BE2C (cell line): ENCODE measurements at places on chromosomes 7 and 10.
A peak's percentile ranks its signal among the peaks of the same experiment; 100 is the strongest.

- DNase-seq = peak; percentile 22
Measured at GRCh38 chr7:66921396-66921917, 432 bp downstream of the TMEM248 start.

DNA sequence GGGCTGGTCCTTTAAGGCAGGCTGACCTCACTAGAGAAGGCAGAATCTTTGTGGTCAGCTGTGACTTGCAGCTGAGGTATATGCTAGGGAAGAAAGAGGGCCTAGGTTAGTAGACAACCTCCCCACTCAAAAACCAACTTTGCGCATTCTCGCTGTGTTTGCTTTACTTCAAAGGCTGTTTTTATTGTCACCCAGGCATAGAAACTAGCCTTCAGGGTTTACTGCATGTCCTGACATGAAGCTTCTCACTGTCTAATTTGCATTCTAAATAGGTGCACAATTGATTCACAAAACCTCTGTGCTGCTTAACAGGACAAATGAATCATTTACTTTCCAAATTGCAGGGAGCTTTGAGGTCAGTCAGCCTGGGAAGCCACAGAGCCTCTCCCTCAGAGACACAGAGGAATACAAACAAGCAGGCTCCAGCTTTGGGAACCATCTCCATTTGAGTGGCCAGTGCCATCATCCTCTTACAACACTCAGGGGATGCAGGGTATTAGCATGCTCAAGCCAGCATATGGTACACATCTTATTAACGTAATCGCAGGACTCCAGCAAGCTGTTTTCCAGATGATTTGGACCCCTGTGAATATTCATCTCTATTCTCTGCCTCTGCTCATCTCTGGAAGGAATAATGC, 596.4 kb upstream of the GHITM start:
- DNase-seq = no peak

- DNase-seq = no peak
Measured at GRCh38 chr7:41792120-41792519, 89.2 kb upstream of the INHBA start.

GRCh38 chr10:18409599-18410397, 241.6 kb downstream of the NSUN6 start:
- DNase-seq = no peak

DNA sequence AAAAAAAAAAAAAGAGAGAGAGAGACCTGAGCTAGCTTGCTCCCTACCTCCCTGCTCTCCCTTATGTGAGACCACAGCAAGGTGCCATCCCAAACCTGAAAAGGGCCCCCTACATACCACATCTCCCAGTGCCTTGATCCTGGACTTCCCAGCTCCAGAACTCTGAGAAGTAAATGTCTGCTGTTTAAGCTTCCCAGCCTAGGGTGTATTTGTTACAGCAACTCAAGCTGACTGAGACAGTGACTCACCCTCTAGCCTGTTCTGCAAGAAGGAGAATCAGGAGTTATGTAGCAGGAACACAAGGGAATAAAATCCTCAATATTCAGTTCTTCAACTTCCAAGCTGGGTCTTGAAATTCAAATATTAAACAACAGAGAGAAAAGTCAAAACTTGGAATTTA, 52.1 kb upstream of the TMEM72 start:
- DNase-seq = no peak

DNA sequence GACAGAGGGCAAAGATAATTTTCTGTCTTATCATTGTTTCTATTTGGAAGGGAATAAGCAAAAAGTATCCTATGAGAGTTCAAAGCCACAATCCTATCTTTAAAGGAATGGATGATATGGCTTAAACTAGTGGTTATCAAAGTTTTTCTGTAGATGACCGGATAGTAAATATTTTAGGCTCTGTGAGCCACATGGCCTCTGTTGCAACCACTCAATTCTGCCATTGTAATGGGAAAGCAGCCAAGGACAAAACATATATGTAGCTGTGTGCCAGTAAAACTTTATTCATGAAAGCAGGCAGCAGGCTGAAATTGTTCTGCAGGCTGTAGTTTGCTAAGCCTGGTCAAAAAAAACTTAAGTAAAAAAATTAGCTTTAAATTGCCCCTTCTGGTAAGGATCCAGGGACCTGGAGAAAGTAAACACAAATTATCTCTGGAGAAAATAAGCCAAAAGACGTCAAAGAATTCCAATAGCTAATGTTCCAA, 73.3 kb downstream of the THSD7A start:
- DNase-seq = peak; percentile 39

GRCh38 chr7:59079-60016, 133.0 kb upstream of the FAM20C start:
- no peak for DNase-seq

DNA sequence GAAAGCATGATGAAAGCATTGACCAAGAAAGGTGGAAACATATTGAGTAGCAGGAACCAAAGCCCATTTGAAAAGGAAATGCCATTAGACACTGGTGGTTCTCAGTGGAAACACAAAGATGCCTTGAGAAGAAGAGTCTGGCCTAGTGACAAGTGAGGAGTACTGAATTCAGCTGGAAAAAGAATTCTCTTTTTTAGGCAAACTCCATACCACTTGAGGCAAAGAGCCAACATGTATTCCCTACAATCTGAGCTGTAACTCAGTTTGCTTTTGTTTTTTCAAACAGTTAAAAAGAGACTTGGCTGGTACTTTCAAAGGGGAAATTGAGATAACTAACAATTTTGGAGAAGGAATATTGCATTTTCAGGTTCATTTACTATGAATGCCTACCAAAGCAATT, 624.0 kb downstream of the NRG3 start:
- no peak for DNase-seq

DNA sequence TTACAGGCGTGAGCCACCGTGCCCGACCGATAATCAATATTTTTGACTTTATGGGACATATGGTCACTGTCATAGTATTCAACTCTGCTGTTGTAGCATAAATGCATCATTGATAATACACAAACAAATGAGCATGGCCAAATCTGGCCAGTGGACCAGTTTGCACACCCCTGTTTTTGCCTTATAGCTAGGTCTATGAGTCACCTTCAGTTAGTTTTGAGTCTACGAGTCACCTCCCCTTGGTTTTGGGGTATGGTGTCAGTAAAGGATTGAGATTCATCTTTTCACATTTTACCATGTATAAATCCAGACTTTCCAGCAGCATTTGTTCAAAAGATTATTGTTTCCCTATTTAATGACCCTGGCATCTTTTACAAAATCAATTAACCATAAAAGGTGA, 362.5 kb upstream of the NRP1 start:
- DNase-seq = no peak

DNA sequence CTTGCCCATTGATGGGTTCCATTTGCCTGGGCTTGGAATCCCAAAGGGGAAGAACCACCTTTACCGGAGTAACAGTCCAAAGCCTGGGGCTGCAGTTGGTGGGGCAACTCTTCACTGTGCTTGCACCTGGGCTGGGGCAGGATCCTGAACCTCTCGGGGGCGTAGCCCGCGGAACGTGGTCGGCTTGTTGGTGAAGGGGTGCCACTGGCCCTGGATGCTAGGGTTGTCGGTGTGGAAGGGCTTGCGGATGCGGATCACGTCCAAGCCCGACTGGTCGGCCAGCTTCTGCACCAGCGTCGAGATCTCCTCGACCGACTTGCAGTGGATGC, 710 bp downstream of the MRPL43 start:
- no peak for DNase-seq

DNA sequence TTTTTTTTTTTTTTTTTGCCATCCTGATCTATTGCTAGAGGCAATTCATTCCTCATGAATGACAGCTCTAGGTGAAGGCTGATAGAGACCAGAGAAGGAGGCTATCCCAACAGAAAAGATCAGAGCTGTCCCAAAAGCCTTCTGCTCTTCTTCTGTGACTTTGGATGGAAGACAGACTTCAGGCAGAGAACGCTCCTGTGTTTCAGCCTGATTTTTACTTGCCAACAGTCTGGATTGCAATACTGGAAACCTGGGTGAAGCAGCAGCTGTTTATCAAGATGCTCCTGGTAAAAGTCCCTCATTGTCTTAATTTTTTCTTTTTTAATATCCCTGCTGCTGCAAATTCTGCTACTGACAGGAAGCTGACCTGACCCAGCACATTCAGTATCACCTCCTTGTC, 219.5 kb downstream of the CCDC3 start:
- no peak for DNase-seq

DNA sequence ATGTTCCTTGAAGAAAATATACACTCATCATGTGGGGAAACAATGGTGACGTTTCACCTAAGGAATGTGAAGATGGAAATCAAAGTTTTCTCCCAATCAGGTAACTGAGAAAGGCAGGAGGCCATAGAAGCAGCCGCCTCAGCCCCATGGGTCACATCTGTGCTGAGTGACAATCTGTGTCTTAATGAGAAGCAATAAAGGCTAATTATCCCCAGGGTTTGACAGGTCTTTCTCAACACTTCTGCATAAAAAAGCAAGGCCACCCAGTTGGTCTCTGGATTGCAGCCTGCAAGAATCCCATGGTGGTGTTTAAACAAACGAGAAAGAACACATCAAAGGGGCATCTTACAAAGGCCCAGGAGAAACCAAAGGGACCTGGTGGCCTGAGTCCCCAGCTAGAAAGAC, 91.1 kb upstream of the TNS3 start:
- DNase-seq = no peak

GRCh38 chr7:140650367-140650766, 9.8 kb upstream of the DENND2A start:
- no peak for DNase-seq

GRCh38 chr7:24963218-24963617, 16.8 kb downstream of the OSBPL3 start:
- no peak for DNase-seq

GRCh38 chr10:69270990-69271389, 7.3 kb upstream of the HK1 start:
- DNase-seq = no peak

- no peak for DNase-seq
Measured at GRCh38 chr10:102159051-102159597, 6.9 kb downstream of the NOLC1 start.

- DNase-seq = no peak
Measured at GRCh38 chr7:100949227-100949932, at the start of gene MUC3A. Gene MUC3A (plus strand): TSS chr7:100949534. CDS start chr7:100949625, 91 bp downstream.

- no peak for DNase-seq
Measured at GRCh38 chr7:142301299-142301698, 43.4 kb upstream of the PRSS58 start.

GRCh38 chr7:128939075-128939860, 1.5 kb downstream of the IRF5 start:
- no peak for DNase-seq

GRCh38 chr10:78035025-78035424, 1.4 kb downstream of the RPS24 start:
- no peak for DNase-seq

GRCh38 chr10:133438711-133439273, 14.4 kb upstream of the SPRN start:
- no peak for DNase-seq

DNA sequence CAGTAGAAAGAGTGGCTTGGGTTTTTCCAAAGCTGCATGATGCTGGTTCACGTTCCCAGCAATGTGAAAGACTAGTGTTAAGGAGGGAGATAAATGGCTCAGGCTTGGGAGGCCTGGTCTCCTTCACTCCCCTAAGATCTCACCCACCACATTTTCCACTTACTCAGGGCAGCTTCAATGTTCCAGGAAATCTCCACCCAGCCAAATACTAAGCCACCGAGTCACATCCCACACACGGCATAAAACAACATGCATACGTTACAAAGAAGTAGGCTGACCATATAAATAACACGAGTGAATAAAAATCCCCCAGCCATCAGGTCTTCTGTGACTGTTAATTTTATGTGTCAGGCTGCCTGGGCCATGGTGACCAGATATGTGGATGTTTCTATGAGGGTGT, 303.5 kb downstream of the SFMBT2 start:
- no peak for DNase-seq
